CD8-positive, alpha-beta memory T cell (primary cell): ENCODE measurements at places on chromosomes 2 and 18.

DNA sequence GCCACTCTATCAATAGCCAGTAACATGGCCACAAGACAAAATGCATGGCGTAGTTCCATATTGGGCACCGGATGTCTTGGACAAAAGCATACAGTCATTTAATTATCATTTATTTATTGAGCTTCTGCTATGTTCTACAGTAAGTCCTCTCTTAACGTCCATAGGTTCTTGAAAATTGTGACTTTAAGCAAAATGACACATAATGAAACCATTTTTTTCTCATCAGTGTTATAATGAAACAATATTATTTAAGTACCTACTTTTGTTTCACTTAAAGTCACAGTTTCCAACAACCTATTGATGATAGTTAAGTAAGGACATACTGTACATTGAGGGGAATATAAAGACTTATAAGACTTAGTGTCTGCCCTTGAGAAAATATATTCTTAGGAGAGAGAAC, 84.9 kb downstream of the XRCC5 start:
- no peak for DNase-seq

- no peak for DNase-seq
Measured at GRCh38 chr2:63614983-63615945, 26.5 kb downstream of the MDH1 start.

DNA sequence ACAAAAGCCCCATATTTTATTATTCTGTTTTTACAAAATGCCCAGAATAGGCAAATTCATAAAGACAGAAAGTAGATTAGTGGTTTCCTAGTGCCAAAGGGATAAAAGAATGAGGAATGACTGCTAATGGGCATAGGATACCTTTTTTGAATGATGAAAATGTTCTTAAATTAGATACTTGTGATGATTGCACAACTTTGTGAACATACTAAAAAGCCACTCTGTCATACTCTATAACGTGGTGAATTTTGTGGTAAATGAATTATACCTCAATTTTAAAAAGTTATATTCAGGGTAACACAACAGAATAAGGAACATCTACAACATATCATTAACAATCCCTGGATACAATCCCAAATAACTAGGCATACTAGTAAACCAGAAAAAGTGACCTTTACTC, 9.1 kb upstream of the FBLN7 start:
- no peak for DNase-seq

DNA sequence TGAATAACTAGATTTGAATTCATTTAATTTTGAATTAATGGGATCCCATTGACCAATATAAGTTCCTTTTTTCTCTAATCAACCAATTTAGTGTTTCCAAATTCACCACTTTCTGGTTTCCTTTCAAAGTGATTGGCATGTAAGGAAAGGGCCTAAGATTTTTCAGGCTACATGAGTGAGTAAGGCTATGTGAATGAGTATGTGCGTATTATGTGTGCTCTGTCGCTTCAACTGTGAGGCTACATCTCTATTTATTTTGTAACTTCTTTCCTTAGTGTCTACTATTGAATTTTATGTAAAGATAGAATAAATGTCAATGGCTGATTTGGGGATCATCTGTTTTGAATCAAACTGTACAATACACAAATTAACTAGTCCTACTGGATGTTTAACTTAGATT, 110.6 kb downstream of the ABCA12 start:
- no peak for DNase-seq

DNA sequence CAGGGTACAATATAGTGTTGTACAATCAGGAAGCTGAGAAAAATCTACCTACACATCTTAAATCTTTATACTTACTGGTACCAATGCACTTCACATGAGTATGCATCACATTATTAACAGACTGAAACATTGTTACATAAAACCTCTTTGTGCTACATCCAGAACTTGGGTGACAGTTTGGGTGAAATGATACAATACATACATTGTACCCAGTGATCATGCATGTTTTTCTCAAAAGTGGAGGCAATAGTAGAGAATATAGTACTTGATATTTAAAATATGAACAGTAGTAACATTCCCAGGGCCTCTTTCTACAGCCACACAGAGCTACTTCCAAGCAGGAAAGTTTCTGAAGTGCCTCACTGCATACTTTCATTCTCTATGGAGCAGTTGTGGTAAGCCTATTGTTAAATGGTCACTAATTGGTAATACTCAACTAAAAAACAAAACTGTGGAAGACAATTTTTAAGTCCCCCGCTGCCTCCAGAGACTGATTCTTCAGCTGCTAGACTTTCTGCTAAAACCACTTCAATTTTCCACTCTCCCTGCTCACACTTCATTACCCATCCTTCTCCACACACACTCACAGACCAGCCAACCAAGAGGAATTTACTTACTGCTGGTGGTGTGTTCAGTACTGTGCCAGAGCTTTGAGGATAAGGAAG, 22.9 kb upstream of the GRB14 start:
- no peak for DNase-seq

DNA sequence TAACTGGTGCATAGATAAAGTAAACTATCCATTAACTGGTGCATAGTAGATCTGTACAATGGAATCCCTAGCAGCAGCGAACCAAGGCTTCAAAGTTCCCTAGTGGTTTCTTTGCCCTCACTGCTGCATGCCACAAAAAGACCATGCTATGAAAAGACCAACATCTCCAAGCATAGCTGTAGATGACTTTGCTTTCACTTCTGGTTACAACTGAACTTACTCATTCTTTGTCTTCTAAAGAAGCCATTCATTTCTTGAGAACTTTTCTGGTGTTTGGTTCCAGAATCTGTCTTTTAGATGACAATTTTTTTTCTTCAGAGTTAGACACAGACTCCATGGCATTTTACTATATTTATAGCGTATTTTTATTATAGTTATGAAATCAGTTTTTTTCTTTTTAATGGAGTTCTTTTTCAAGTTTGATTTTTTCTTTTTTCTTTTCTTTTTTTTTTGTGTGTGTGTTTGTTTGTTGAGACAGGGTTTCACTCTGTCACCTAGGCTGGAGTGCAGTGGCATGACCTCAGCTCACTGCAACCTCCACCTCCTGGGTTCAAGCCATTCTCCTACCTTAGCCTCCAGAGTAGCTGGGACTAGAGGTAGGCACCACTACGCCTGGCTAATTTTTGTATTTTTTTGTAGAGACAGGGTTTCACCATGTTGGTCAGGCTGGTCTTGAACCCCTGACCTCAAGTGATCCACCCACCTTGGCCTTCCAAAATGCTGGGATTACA, 63.6 kb downstream of the SLC35F5 start:
- peak; percentile 34 for DNase-seq

DNA sequence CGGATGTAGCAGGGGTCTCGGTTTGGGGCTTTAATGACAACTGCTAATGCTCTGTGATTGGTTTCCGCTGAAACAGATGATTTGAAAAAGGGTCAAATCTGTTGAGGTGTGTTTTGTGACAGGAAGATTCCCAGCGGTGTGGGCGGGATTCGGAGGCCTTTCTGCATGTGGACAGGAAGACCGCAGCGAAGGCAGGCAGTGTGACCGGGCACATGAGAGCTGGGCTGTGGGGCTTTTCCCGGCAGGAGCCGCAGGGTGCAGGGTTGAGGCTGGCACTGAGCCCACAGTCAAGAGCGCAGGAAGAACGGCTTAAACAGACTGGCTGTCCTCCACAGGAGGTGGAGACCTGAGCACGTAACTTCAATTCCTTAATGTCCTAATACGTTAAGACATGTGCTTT, 180.0 kb upstream of the TPO start:
- no peak for DNase-seq

GRCh38 chr2:105255979-105256378, 14.4 kb downstream of the GPR45 start:
- no peak for DNase-seq

DNA sequence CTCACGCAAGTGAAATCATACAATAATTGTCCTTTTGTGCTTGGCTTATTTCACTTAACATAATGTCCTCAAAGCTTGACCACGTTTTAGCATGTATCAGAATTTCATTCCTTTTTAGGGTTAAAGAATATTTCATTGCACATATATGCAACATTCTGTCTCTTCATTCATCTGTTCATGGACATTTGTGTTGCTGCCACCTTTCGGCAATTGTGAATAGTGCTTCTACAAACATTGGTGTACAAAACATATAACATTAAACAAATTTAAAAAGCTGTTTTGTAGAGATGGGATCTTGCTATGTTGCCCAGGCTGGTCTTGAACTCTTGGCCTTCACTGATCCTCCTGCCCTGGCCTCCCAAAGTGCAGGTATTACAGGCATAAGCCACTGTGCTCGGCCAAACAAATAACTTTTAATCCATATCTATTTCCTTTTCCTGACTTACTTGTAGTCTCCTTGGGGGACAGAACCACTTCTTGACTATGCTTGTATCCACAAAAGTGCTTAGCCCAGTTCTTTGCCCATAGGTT, 209.3 kb downstream of the SLC4A3 start:
- DNase-seq = no peak

GRCh38 chr2:231342061-231342711, 53.3 kb upstream of the B3GNT7 start:
- no peak for DNase-seq

- DNase-seq = no peak
Measured at GRCh38 chr2:28273751-28274150, 118.9 kb upstream of the FOSL2 start.

DNA sequence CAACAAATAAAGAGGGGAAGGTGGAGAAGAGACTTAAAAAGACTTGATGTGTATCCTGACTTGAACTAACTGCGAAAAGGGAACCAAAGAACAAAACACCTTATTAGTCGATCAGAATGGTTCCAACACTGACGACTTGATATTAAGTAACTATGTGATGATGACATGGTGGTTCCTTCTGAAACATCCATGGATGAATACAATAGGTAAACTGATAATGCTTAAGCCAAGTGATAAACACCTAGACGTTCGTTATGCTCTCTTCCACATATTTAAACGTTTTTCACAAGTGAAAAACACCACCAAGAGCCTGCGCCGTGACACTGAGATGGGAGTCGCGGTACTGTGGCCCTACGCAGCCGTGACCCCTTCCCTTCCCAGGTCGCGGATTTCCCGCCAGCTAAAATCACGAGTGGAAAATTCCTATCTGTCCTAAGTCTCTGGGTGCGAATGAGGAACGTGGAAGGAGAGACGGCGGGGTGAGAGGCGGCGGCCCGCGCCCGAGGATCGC, 797 bp downstream of the TTC32 start:
- DNase-seq = no peak

DNA sequence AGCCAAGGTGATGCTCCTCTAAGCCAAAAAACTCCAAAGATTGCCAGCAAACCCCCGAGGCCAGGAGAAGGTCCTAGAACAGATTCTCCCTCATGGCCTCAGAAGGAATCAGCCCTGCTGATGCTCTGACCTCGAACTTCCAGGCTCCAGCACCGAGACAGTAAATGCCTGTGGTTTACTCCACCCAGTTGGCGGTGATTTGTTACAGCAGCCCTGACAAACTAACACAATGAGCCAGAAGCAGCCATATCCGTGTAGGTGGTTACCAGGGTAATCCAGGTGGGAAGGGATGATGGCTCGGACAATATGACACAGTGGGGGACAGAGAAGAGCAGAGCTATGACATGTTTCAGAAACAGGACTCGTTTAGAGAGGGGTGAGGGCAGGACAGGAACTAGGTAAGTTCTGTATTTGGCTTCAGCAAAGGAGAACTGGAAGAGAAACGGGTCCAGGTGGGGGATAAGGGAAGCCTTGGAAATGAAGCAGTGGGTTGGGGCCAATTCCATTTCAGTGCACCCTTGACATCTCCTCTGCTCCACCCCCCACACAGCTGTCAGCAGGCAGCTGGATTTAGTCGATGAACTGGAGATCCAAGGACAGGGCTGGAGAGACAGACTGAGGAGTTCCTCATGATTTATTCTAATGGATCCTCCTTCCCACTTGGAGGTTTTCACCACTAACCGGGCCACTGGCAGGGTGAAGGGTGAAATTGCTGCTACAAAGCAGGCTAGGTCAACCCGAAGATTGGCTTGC, 179.7 kb upstream of the SH3BP4 start:
- no peak for DNase-seq

- no peak for DNase-seq
Measured at GRCh38 chr18:58373481-58373880, 255.4 kb downstream of the ALPK2 start.
